ENCODE measurements at places on chromosomes 16 and 17.

DNA sequence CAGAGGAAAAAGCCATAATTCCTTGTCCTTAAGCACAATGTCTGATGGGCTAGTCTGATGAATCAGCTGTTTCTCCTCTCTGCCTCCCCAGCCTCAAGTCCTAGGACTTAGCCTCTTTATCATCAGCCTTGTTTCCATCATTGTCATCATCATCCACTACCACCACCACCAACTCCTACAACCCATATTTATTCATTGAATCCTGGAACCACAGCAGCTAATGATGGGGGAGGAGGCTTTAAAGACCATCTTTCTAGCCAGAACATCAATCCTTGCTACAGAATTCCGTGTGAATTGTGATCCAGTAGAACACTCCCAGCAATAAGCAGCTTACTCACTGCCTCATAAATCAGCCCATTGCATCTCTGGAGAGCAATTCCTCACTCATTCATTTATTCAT lies 97.6 kb upstream of the TMEM132E start:
- DNase-seq, result no peak

DNA sequence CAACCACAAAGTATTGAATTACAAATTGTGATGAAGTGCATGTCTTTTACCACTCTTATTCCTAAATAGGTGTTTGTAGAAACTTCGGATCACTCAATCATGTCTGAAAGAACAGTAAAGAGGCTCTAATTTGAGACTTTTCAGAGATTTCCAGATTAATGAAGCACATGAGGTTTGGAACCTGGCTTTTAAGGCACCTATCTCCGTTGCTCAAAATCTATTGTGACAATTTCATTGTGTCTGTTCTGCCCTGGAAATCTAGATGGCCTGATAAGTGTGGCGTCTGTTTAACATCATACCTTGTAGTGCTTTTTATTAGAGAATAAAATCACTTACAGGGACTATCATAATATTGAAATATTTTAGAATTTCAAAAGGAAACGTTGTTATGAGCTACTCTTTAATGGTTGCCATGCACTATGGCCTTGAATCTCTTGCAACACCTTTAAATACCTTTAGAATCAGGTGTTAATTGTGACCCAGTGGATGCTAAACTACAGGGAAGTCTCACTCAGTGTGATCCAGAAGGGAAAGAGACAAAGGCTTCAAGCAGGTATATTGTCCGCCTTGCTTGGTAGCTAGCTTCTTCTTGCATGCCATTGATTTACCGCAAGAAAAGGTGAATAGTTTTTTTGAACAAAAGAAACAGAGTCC lies 210.3 kb downstream of the CNTNAP4 start:
- DNase-seq, result no peak

DNA sequence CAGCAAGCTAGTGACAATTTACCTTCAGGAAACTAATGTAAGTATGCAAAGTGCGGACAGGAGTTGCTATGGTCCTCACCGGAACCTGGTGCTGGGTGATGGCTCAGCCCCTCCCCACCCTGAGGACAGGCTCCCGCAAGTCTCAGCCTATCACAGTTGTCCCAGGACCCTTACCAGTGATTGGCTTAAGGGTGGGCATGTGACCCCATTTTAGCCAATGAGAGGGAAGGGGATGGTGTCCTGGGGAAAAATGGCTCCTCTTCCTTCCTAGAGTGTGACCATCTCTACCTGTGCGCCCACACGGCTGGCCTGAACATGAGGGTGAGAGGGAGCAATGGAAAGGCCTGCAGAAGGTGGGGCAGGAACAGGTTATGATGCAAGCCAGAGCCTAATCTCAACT lies 80.4 kb downstream of the C16orf78 start:
- no peak for DNase-seq

- no peak for DNase-seq
Measured at GRCh38 chr16:54434859-54435258, 148.3 kb upstream of the IRX3 start.

- no peak for DNase-seq
Measured at GRCh38 chr16:58882292-58882691, 148.2 kb upstream of the GOT2 start.

DNA sequence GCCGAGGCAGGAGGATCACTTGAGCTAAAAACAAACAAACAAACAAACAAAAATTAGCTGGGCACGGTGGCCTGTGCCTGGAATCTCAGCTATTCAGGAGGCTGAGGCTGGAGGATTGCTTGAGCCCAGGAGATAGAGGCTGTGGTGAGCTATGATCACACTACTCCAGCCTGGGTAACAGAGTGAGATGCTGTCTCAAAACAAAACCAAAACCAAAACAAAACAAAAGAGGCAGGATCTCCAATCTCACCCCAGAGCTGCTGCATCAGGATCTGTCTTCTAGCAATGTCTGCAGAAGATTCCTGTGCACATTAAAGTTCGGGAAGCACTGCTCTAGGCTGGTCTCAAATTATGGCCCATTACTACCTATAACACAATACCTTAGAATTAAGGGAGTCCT lies 43.1 kb downstream of the MAP2K6 start:
- DNase-seq, result no peak

DNA sequence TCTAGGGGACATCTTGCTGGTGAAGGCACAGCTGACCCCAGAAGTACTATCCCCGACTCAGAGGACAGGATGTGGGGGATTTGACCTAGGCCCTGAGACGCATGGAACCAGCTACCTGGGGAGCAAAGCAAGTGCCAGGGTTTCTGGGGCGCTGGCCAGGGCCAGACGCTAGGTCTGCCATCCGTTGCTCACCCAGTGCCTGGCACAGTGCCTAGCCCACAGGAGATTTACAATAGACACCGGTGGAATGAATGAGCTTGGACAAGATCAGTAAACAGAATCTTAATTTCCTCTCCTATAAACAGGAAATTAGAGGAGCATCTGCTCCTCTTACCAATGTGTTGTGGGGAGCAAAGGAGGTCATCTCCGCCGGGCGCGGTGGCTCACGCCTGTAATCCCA lies 5.0 kb downstream of the RPRML start:
- no peak for DNase-seq

DNA sequence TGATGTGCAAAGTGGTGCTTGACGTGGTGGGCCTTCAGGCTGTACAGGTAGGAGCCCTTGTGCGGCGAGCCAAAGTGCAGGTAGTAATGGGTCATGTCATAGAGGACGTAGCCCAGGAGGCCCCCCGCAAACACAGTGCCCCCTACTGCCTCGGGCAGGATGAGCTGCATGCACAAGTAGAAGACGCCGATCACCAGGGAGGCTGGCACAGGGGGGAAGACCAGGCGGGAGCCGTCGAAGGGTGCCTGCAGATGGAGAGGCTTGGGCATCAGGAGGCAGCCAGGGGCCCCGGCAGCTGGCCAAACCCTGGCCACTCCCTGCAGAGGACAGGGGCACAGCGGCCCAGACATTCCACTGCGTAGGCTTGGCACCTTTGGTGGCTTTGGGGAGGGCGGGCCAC lies 15.7 kb upstream of the MLKL start:
- no peak for DNase-seq

- DNase-seq, result no peak
Measured at GRCh38 chr17:49875685-49876084, 27.8 kb upstream of the TAC4 start.

GRCh38 chr16:25177831-25178688 lies 38.7 kb upstream of the AQP8 start:
- DNase-seq, result no peak

DNA sequence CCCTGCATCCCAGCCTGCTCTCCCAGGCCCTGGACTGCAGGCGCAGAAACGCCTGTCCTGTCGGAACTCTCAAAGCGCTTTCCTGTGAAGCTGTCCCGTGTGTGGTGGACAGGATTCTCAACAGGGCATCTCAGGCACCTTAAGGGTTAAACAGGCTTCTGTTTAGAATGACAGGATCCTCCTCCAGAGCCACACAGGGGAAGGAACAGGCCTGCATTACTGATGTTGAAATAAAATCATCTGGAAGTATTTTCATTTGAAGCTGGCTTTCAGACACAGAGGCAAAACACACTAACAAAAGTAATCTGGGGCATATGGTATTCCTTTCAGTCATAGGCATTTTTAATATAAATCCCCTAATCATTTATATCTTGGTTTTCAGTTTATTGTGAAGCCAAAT lies 7.4 kb downstream of the HS3ST3A1 start:
- no peak for DNase-seq

- no peak for DNase-seq
Measured at GRCh38 chr16:4328782-4329775, 13.2 kb downstream of the GLIS2 start.

DNA sequence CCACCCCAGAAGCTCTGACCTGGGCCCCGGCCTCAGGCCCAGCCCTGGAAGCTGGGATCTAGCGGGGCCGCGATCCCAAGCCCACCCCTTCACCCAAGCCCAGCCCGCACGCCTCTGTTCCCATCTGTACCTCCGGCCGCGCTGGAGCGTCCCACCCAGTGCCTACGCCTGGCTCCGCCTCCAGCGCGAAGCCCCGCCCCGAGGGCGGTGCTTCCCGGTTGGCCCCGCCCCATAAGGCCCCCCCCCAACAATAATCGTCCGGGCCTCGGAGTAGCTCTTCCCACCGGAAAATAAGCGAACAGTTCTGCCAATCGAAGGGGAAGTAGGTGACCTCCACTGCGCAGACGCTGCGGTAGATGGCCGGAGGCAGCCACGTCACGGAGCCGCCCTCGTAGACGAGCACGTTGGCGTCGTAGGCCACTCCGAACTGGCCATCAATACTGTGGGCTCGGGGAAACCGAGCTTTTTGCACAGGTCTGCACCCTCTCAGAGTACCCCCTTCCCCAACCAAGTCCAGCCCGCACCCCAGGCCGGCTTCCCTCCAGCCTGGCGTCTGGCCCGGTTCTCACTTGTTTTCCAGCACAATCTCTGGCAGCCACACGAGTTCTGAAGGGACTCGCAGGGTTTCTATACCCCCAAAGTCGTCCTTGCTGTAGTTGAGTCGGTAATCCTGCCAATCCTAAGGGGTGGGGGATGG lies 1.1 kb downstream of the CHRNE start:
- DNase-seq, result no peak

- DNase-seq, result no peak
Measured at GRCh38 chr17:26809033-26809432, 484.9 kb upstream of the WSB1 start.

- DNase-seq, result no peak
Measured at GRCh38 chr16:79360267-79360666, 240.3 kb downstream of the MAF start.

- no peak for DNase-seq
Measured at GRCh38 chr17:78122216-78122930, 6.2 kb downstream of the TMC6 start.

DNA sequence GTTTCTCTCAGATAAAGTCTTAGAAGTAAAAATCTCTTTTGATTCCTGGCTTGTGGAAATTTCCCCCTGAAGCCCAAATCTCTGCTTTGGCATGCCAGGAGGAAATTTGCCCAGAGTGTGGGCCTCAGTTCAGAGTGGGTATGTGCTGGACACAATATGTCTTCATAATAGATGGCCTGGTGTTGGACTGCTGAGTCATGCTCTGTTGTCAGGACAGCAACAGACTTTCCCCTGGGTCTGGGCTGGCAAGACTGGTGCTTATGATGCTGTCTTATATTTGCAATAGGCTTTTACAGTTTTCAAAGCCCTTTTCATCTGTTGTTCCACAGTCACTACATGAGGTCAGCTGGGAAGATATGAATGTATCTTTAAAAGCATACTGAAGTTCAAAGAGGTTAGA lies 57.0 kb downstream of the SHISA9 start:
- no peak for DNase-seq

DNA sequence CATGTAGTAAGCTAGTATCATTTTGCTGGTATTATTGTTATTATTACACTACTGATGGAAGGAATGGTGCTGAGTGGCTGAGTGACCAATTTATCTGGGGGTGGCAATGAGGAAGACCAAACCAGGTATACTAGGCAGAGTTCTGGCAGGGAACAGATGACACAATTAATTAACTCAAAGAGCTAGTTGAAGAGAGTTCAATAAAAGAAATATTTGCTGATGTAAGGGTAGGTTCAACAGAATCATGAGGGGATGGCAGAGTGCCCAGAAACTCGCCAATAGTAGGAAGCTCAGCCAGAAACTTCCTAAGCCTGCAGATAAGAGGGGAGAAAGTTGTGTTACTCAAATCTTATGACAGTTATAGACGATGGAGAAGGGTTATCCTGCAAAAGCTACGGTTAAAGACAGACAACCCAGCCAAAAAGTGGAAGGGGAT lies 352.5 kb downstream of the KCNJ2 start:
- DNase-seq, result peak; percentile 45

DNA sequence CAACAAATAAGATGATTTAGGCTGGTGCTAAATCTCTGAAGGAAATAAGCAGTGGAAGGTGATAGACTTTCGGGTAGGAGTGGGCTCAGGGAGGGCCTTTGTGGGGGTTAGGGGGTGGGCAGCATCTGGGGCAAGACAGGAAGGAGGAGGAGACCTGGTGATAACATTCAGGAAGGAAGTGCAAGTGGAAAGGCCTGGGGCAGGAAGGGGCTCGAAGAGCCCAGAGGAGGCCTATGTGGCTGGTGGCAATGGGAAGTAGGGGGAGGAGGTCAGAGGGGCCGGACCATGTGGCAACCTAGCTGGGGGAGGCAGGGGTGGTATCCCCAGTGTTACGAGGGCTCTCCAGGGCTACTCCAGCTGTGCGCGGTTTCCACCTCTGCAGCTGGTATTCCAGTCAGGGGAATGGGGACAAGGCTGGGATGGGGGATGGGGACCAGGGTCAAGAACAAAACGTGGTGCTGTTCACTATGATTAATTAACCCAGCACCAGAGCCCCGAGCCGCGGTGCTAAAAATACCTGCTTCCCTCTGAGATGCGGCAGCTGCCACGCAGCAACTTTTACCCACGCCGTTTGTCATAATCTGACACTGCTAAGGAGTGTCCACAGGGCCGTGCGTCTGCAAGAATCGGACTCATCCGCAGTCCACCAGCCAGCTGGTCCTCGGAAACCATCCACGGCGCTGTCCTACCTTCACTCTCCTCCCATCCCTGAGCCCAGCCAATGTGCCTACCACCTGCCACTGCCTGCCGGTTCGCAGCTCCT lies 5.2 kb upstream of the CCDC182 start:
- DNase-seq, result no peak

- DNase-seq, result no peak
Measured at GRCh38 chr16:87052506-87052905, 264.7 kb downstream of the C16orf95 start.

GRCh38 chr17:67125417-67125816 lies 81.1 kb downstream of the CACNG1 start:
- DNase-seq, result no peak

GRCh38 chr17:59776577-59776976 lies 69.1 kb downstream of the VMP1 start:
- no peak for DNase-seq

- DNase-seq, result no peak
Measured at GRCh38 chr16:51147776-51148677, 3.0 kb downstream of the SALL1 start.

GRCh38 chr17:76104140-76104895 lies 731 bp upstream of the EXOC7 start:
- DNase-seq, result no peak

DNA sequence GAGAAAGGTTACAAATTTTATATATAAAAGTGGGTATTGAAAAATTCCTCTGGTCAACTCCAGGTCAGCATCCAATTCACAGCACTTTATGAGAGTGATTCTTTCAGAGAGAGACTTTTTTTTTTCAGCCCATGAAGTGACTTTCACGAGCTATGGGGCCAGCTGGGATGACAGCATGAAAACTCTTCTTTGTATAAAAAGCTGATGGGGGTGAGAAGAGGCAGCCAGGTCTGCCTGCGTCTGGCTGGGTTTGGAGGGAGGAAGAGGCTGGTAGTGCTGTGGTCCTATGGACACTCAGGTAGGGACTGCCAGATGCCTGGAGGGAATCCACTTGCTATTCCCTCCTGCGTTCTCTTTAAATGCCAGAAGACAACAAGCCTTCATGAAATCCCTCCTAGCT lies 250.6 kb downstream of the UTP18 start:
- no peak for DNase-seq

Data from NCI-H774 (cell line).